ENCODE measurements at places on chromosomes 12 and 14.

DNA sequence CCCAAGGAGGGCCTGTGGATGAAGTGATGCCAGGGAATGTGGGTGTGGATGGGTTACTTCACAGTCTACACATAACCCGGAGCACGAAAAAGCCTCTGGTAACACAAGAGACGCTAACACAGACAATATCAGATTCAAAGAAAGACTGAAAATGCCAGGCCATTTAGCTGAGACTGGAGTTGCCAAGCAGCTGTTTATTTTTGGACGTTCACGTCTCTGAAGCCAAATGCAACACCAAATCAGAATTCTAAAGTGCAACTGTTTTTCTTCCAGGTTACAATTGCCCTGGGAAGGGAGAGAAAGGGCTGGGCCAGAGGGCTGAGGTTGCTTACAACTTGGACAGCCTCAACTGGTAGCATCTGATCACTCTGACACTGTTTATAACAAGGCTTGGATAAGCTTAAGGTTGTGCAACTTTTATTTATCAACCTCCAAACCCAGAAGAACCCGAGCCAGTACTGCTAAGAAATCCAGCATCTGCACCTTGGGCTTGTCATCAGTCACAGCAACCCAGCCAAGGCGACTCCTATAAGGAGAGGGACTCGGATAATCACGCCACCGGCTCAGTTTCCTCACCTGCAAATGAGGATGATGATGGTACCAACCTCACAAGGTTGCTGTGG is 24.8 kb downstream of the NUAK1 start:
- DNase-seq = no peak

DNA sequence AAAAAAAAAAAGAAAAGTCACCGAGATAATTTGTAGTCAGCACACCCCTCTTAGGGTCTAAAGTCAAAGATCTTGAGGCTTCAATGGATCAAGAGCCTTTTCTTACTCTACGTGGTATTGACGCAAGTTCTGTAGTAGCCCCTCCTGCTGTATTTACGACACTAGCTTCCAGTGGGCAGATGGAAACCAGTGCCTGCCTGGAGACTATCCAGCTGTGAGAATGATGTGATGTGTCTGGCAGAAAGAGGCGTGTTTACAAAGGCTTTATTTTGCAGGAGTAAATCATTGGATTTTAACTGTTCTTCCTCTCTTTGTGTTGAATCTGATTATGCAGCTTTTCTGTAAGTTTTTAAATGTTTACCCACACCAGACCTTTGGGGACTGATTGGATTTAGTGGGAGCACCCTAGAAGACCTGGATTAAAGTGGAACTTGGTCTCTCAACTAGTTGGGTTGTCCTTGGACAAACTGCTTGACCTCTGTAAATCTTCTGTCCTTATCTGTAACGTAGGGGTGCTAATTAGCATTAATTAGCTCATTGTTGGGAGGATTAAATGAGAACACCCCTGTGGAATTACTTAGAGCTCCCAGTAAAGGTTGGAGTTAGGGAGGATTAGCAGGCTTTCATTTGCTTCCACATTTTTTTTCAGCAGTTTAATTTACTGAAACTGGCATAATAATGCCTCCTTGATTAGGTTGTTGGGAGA is 72.4 kb downstream of the RASSF3 start:
- no peak for DNase-seq

GRCh38 chr12:93006471-93007208 is 77.5 kb upstream of the EEA1 start:
- no peak for DNase-seq

GRCh38 chr14:31932675-31933074 is 144.4 kb upstream of the ARHGAP5 start:
- DNase-seq = no peak

GRCh38 chr14:67816326-67817002 is at the start of gene ZFYVE26:
TSS of gene ZFYVE26 (minus strand) at chr14:67816590. CDS start at chr14:67815963, 627 bp downstream.
- DNase-seq = peak; percentile 96

DNA sequence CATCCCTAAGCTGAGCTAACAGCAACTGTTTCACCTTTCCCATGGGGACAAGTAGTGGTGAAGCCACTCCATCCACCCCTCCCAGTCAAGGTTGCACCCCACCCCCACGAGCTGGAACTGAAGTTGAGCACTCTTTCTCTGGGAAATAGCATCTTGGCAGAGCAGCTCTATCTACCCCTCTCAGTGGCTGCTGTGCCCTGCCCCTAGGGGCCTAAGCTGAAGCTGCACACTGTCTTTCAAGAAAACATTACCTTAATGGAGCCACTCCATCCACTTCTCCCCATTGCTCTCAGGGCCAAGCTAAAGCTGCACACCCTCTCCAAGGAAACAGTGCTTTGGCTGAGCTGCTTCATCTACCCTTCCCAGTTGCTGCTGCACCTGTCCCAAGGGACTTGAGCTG is 170.6 kb upstream of the CCDC196 start:
- no peak for DNase-seq

DNA sequence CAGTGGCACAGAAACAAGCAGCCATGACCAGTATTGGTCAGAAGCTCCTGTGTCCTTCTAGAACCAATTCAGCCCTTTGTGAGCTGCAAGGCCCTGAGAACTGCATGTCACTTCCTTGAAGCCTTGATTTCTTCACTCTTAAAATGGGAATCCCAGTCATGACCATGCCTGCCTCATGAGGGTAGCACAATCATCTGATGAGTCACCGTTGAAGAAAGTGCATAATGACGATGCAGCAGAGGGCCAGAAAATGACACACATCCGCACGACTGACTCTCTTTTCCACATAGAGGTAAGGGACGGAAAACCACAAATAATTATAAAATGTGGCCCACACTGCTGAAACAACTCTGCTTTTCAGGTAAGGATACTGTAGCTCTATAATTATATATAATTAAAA is 777.4 kb downstream of the BCL11B start:
- DNase-seq = no peak

Data from activated CD4-positive, alpha-beta T cell treated with anti-CD3 and anti-CD28 coated beads, Interleukin-2, amount 10 ng/mL, durations not matched to agents 7 days and 5 days (primary cell).